ENCODE measurements at places on chromosomes 3 and 15.

GRCh38 chr15:64232400-64232799, 69.6 kb upstream of the PPIB start:
- DNase-seq = no peak

- DNase-seq = no peak
These were observed 87.4 kb downstream of the FNDC3B start for GRCh38 chr3:172126741-172127140.

DNA sequence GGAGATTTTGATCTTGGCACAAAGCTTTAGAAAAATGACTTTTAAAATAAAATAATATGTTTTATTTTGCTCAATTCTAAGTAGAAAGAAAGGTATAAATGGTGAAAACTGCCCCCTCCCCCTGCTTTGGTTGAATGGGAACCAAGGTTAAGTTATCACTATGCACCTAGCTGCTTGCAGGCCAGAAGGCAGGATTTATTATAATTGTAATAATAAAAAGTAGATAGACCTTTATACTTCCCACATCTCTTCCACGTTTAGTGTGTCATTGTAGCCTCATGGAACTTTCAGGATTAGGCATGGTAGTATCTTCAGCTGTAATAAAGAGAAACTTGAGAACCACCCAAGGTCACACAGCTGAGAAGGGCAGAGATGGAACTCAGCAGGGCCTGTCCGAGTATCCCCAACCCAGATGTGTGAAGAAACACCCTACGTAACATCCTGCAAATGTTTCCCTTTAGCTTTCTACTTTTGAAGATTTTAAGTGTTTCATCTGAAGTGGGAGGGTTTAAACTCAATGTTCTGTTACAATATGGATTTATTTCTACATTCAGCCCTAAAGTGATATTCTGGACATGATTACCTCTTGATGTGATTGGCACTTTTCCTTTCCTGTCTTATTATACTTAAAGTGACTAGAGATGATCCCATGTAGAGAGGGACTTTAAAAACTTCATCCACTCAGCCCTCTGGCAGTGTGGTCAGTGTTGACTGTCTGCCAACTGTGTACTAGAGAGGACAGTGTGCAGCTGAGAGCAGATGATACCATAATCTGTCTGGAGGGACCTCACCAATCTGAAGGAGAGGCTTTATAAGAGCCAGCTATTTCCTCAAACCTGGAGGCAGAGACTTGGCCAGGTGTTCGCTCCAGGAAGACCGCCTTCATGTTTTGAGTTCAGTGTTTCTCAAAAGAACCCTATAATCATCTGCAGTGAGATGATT, 282.5 kb upstream of the TRIM42 start:
- no peak for DNase-seq

- no peak for DNase-seq
These were observed 7.8 kb upstream of the UBP1 start for GRCh38 chr3:33447958-33448357.

DNA sequence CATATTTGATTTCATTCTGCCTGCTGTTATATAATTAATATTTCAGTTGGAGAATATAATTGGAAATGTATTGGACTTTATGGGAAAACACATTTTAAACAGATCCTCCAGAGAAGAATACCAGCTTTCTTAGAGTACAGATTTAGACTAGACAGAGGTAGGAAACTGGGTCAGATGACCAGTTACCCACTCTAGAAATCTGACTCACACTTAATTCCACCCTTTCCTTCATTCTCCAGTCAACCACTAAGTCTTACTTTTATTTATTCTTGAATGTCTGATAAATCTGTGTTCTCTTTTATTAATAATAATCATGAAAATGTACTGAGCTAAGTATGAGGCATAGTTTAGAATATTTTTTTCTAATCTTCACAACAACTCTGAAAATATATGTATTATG, 110.7 kb downstream of the LRRC49 start:
- no peak for DNase-seq

DNA sequence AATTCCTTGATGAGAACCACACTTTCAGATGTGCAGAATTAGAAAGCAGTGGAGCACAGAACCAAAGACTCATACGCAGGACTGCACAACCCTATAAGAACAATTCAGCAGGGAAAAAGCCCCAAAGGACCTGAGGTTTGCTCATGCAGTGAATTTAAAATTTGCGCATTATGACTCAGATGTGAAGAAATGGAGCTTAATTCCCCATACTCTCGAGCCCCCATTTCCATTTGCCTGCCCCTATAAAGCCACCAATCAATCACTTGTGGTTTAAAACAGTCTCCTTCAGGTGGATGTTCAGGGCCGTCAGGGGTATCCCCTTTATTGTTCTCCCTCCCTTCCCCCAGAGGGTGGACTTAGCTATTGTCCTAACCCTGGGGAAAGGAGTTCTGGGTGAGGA, 221.2 kb downstream of the IGSF11 start:
- DNase-seq = no peak

GRCh38 chr3:113695786-113696645, at the start of gene USF3:
TSS of gene USF3 (minus strand) at chr3:113696642. CDS start at chr3:113674878, 21,764 bp downstream.
- DNase-seq = peak; percentile 55

DNA sequence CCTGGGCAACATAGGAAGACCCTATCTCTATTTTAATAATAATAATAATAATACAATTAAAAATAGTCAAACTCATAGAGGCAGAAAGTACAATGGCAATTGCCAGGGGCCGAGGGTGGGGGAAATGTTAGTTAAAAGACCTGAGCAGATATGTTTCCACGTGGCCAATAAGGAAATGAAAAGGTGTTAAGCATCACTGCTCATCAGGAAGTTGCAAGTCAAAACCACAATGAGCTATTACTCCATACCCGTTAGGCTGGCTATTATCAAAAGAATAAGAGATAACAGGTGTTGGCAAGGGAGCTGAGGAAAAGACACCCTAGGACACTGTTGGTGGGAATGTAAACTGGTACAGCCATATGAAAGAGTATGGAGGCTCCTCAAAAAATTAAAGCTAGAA, 60.4 kb upstream of the PRSS50 start:
- DNase-seq = no peak

DNA sequence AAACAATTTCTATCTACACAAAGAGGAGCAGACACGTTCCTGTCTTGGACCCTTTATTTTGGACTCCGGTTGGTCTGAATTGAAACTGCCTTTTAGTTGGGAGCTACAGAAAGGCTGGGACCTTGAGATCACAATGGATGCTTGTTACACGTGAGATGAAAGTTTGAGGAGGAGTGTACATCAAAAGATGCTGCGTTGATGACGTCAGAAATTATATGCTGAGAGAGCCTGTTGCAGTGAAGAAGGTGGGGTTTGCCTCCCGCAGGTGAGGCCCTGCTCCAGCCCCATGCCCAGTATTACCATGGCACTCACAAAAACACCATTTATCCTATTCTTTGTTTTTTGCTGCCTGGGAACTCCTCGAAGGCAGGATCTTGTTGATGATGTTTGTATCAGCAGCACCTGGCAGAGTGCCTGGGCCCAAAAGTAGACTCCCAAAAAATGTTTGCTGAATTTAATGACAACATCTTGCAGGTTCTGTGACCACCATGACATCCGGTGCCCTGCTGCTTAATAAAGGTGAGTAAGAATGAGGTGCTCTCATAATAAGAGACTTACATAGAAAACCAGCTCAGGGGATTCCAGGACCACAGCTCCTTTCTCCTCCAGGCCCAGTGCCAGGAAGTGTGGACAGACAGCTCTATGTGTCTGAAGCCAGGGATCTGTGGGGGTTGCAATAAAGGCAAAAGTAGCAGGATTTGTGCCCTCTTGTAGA, 136.1 kb upstream of the UBE2E1 start:
- no peak for DNase-seq
